ENCODE measurements at places on chromosomes 13 and 19.

DNA sequence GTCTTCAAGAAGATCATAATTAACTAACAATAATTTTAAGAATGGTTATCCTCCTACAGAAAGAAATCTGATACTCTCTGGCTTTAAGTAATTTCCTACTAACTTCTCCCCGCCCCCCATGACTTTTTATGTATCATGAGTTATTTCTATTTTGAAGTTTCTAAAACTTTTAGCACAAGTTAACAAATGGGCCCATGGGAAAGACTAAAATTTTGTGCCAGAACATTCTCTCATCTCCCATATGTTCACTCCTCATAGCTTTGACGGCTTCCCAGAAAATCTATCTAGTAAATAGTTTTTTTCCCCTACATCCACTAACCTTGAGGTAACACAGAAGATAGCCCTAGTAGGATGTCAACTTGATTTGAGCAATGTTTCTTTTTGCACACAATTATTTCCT lies 148.3 kb downstream of the POSTN start:
- no peak for DNase-seq

GRCh38 chr13:75938811-75939560 lies 302.9 kb downstream of the LMO7 start:
- DNase-seq = no peak

DNA sequence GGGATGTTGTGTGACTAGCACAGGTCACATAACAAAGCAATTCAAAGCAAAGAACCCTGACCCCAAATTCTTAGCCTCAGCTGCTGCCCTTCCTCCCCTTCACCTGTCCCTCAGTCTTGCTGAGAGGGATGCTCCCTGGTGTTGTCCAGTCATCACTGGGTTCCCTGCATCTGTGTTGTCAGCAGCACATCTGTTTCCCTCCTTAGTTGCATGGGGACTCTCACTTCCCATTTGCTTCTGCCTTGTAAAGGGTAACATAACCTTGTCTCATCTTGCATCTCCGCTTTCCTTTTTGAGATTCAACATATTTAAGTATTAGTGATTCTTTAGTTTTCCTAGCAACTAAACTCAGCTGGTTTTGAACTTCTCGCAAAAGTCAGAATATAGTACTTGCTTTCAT lies 54.0 kb downstream of the SPATA13 start:
- no peak for DNase-seq

DNA sequence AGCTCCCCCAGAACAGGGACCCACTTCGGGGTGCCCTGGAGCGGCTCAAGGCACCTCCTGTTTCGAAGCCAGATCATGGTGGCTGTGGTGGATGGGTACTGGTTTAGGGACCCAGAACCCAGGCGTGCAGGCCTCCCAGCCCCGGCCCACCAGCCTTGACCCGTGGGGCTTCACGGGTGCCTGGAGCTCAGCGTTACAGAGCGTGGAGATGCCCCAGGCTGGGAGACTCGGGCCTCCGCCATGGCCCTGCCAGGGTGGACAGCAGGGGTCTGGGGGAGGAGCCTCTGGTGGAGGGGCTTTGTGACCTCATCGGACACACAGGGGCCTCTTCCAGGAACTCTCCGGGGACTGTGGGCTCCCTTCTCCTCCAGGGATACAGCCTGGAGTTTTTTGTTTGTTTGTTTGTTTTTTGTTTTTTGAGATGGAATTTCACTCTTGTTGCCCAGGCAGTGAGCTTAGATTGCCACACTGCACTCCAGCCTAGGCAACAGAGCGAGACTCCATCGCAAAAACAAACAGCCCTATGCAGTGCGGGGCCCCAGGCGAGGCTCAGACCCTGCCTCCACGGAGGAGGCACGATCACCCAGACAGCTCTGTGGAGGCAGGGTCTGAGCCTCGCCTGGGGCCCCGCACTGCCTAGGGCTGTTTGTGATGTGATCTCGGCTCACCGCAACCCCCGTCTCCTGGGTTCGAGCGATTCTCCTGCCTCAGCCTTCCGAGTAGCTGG lies at the start of gene GARIN5B:
GARIN5B (minus strand) TSS at position 271 of the 727 bp plus-strand sequence; CDS start at position 77, 194 bp downstream.
- no peak for DNase-seq

- DNase-seq = peak; percentile 60
Observed at GRCh38 chr13:23020246-23020843, 160.4 kb upstream of the SGCG start.

- DNase-seq = no peak
Observed at GRCh38 chr13:95588134-95588533, 35.6 kb downstream of the CLDN10 start.

DNA sequence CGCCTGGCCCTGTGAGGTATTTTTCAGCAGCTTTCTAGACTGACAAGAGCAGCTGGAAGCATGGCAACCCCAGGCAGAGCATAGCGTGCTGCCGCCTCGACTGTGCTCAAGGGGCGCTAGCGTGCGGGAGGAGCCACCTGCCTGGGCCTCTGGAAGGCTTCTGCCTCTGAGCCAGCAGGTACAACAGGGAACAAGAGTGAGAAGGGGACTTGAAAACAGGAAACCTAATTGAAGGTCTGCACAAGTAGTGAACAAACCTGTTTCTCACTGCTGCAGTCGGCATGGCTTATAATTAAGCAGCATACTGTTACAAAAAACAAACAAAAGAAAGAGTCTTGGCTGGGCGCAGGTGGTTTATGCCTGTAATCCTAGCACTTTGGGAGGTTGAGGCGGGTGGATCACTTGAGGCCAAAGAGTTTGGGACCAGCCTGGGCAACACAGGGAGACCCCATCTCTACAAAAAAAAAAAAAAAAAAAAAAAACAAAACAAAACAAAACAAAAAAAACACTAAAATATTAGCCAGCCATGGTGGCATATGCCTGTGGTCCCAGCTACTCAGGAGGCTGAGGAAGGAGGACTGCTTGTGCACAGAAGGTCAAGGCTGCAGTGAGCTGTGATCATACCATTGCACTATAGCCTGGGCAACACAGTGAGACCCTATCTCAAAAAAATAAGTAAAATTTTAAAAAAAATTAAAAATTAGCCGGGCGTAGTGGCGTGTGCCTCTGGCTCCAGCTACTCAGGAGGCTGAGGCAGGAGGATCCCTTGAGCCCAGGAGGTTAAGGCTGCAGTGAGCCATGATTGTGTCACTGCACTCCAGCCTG lies 12.6 kb upstream of the GARRE1 start:
- peak; percentile 16 for DNase-seq

DNA sequence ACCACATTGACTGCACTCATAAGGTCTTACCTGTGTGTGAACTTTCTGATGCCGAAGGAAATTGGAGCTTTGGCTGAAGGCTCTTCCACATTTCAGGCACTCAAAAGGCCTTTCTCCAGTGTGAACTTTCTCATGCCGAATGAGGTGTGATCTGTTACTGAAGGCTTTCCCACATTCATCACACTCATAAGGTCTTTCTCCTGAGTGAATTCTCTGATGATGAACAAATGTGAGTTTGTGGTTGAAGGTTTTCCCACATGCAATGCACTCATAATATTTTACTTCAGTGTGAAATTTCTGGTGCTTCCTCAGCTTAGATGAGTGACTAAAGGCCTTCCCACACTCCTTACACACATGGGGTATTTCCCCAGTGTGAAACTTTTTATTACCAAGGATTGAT lies 5.7 kb downstream of the ZNF132 start:
- no peak for DNase-seq

DNA sequence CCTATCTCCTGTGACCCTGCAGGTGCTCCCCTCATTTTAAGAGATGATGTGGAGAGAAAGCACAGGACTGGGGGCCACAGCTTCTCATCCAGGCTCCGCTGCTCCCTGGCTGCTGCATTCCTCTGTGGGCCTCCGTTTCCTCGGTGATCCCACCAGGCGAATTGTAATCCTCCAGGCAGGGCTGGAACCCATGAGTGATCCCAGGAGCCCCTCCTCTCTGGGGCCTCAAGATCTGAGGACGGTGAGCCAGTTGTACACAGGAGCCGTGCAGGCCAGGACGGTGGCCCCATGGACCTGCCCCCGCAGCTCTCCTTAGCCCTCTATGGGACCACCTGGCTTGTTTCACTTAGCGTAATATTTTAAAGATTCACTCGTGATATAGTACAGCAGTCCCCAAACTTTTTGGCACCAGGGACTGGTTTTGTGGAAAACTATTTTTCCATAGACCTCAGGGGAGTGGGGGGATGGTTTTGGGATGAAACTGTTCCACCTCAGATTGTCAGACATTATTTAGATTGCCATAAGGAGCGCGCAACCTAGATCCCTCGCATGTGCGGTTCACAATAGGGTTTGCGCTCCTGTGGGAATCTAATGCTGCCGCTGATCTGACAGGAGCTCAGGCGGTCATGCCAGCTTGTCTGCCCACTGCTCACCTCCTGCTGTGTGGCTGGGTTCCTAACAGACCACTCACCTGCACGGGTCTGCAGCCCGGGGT lies 5.6 kb downstream of the FFAR3 start:
- no peak for DNase-seq

- no peak for DNase-seq
Observed at GRCh38 chr19:2529473-2529918, 53.6 kb downstream of the GADD45B start.

DNA sequence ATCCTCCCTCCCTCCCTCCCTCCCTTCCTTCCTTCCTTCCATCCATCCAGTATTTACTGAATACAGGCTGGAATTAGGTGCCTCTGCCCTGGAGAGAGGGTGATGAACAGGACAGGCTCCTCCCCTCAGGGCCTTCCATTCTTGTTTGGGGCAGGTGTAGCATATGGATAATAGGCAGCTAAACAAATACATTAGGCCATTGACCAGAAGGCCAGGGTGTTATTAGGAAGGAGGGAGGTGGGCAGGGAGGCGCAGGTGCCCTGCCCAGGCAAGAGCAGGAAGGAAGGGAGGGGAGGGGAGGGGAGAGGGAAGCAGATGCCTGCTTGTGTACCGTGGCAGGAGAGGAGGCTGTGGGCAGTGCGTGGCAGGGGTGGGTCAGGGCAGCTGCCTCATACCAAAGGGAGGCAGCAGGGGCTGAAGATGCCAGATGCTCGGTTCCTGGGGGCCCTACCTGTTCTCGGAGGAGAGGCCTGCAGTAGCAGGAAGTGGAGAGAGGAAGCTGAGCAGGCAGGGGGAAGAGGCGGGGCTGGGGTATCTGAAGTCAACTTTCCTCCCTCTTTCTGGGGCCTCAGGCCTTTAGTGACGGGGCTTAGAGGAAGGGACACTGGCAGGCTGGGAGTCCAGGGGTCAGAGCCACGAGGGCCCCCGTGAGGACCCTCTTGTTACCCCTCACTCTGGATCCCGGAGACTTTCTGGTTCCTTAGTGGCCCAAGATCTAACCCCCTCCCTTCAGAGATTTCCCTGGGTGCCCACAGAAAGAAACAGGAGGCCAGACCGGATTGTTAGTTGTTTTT lies at the start of gene RINL:
RINL (minus strand) TSS at position 495 of the 794 bp plus-strand sequence. CDS start 1,533 bp downstream, outside the sequence.
- peak; percentile 69 for DNase-seq

- DNase-seq = peak; percentile 50
Observed at GRCh38 chr19:46016426-46017094, 6.3 kb downstream of the PGLYRP1 start.

- no peak for DNase-seq
Observed at GRCh38 chr13:37383046-37383445, 215.5 kb downstream of the POSTN start.

DNA sequence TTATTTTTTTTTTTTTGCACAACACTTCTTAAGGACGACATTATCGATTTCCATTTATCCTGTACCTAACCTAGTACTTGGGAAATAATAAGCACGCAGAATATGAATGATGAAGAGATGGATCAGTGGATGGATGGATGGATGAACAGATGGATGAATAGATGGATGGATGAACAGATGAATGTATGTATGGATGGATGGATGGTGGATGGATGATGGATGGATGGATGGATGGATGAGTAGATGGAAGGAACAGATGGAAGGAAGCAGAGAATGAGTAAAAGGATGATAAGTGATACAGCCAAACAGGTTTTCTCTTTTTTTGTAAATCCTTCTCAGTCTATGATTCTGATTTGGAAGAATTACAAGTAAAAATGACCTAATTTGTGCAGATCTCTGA lies 166.9 kb downstream of the COL4A1 start:
- DNase-seq = no peak

GRCh38 chr13:24249624-24250023 lies 59.8 kb upstream of the C1QTNF9 start:
- no peak for DNase-seq

DNA sequence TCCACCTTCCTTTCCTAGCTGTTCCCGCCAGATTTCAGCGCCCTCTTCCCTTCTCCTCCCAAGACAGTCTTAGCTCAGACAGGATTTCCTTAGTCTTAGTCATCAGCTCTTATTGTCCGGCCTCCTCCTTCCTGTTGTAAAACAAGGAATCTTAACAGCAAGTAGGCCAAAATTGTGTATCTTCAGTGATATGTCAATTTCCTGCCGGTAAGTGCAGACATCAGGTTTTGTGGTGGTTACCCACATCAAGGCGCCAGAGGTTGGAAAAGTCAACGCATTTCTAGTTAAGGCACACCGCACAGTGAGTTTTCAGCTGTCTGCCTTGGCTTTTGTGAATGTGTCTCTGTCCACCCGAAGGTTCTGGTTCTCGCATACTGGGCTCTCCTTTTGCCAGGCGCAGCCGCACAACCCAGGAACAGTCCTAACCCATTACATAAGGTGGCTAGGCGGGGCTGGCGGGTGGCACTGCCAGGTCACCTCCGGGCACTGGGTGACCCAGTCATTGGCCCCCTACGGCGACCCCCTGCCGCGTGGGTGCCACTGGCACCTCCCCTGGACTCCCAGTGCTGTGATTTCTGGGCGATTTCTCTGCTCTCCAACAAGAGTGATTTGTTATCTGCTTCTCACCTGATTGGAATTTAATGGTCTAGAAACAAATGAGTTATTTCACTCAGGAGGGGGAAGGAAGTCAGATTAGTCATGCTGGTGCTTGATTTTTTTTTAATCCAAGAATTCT lies 12.9 kb downstream of the COL4A2 start:
- DNase-seq = peak; percentile 78

DNA sequence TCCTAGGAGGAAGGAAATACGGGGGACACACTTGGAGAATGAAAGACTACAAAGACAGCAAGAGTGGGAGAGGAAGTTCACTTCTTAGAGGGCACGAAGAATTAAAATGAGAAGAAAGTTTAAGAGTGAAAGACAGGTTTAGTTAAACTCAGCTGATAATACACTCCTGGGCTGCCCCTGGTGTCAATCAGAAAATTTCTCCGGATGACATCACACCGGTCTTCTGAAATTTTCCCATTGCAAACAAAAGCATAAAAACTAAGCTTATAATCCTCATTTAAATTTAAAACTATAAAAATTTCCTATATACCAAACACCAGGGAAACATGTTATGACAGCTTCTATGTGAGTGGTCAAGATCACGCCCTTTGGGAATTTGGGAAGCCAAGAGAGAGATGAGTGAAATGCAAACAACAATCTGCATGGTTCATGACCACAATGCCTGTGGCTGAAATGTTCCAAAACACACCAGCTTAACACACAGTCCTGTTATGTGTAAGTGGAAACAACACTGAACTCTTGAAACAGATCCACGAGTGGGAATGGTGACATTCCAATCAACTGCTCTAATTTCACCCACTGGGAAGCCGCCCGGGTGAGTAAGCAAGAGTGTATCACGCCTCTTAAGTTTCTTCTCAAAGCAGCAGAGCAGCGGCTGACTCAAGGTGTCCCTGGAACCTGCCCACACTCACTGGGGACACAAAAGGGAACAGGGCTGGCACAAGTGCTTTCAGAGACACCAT lies 49.0 kb downstream of the BRD4 start:
- no peak for DNase-seq

GRCh38 chr19:44673510-44673909 lies 2.2 kb downstream of the CEACAM19 start:
- no peak for DNase-seq

- no peak for DNase-seq
Observed at GRCh38 chr19:36169084-36169760, 17.0 kb upstream of the COX7A1 start.

All from Jurkat, Clone E6-1 (cell line).